Effector memory CD4-positive, alpha-beta T cell (primary cell): ENCODE measurements at places on chromosomes 1 and 21.

- DNase-seq = no peak
Observed at GRCh38 chr1:172719694-172720138, 60.8 kb downstream of the FASLG start.

DNA sequence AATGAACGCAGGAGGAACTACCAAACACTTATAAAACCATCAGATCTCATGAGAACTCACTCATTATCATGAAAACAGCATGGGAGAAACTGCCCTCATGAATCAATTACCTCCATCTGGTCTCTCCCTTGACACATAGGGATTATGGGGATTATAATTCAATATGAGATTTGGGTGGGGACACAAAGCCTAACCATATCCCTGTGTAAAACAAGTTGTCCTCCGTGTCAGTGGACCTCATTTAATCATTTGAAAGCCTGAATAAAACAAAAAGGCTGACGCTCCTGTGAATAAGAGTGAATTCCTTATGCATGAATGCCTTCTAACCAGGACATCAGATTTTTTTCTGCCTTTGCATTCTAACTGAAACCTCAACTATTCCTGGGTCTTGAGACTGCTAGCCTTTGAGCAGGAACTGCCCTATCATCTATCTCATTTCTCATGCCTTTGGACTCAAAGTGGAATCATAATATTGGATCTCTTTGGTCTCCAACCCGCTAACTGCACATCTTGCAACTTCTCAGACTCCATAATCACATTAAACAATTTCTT is 648.8 kb downstream of the ADGRL2 start:
- DNase-seq = no peak

- DNase-seq = no peak
Observed at GRCh38 chr1:29973406-29973805, 737.1 kb downstream of the PTPRU start.

GRCh38 chr1:12438349-12438924 is 179.6 kb downstream of the DHRS3 start:
- DNase-seq = no peak

DNA sequence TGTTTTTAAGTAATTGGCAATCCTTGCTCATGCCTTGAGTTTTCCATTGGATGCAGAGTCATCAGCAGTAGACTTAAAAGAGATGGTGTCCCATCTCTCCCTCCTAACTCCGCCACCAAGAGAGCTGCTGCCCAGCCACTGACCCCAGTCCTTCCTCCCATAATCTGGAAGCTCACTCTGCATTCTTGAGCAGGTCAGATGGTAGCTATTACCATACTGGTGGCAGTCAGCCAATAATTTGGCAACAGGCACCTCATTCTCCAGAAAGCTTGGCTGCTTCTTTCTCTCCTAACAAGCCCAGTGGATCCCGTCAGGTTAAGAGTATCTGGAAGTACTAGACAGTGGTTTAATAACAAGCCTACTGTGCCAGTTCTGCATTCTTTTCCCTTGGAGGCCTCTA is 272.1 kb downstream of the ZNF648 start:
- no peak for DNase-seq

DNA sequence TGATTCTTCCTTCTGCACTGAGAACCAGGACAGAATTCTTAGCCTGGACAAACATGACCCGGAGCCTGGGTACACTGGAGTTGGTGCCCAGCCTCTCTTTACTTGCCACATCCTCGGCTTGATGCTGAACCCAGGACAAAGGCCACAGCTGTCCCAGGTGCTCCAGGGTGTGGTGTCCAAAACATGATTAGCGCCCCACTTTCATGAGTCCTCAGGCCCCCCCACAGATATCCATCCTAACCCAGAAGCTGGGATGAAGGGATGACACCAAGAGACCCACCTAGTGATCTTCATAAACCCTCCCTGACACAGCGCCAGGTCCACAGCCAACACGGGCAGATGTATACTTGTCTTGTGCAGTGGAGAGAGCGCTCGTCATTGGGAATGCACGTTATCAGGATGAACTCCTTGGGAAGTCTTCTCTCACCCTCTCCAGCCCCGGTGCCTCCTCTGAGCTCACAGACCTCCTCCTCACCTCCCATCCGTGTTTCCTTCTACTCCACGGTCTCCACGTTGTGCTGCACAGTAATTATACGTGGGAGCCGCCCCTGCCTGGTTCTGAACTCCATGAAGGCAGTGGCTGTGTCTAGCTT is 3.6 kb downstream of the ABCA4 start:
- DNase-seq = no peak

- DNase-seq = no peak
Observed at GRCh38 chr1:90341516-90341915, 346.6 kb downstream of the ZNF326 start.
